ENCODE measurements at places on chromosomes 6 and 20.

DNA sequence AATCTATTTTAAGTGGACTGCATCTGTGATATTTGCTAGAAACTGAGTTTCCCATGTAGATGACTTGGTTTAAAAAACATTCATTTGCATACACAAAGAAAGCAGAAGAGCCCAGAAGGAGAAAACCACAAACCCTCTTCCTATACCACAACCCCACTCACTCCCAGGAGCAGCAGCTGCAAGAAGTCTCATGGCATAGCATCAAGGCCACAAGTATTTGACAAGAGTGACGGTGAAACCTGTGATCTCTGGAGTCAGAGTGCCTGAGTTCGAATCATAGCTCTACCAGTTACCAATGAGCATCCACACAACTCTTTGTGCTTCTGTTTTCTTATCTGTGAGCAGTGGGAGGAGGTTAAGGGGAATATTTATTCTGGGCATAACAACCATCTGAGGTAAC, 44.7 kb upstream of the SIRPG start:
- no peak for DNase-seq

DNA sequence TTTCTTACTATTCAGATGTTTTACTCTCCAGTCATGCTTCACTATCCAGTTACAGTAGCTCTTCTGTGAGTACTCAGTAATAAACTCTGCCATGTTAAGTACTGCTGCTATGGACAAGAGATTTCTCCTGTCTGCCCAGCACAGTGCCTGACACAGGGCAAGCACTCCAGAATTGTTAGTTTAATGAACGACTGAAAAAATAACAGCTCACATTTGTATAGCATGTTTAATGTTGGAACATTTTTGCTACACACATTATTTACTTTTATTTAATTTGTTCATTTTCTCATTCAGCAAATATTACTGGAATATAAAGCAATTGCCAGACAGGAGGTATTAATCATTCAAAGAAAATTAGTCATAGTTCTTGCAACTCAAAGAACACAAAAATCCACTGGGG, 142.6 kb upstream of the HMGN3 start:
- no peak for DNase-seq

DNA sequence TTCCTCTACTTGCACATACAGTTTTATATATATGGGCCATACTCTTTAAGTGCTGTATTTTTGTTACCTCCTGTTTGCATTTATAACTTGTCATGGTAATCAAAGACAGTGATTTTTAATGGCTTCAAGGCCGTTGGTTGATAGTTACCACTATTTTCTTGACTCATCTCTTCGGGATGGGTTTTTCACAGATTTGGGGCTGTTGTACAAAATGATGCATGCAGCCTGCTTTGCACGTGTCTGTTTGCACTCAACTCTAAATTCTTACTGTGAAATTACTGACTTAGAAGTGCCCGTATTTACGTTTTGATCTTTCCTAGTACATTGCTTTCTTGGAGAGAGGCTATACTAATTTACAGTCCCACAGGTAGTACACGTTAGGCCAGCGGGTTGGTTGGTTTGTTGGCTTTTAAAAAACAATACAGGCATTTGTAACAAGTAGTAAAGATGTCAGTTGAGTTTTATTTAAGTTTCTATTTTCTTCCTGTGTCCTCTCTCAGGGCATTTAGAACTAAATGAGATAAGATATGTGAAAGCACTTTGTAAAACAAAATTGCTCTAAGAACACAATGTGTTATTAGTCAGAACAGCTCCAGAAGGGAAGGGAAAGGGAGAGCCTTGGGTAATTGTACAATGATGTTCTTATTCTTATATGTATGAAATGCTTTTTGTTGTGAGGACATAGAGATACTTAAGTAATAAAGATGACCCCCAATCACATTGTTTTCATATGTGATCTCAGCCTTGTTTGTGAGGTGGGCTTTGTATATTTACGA, 11.7 kb downstream of the JARID2 start:
- no peak for DNase-seq

GRCh38 chr6:2378046-2378657, 132.7 kb upstream of the GMDS start:
- no peak for DNase-seq

- DNase-seq, result no peak
Observed at GRCh38 chr20:63222541-63222940, 6.6 kb upstream of the YTHDF1 start.

GRCh38 chr20:46339037-46339436, 30.7 kb upstream of the CDH22 start:
- no peak for DNase-seq

GRCh38 chr6:30329331-30329730, 2.6 kb downstream of the TRIM39 start:
- DNase-seq, result no peak

DNA sequence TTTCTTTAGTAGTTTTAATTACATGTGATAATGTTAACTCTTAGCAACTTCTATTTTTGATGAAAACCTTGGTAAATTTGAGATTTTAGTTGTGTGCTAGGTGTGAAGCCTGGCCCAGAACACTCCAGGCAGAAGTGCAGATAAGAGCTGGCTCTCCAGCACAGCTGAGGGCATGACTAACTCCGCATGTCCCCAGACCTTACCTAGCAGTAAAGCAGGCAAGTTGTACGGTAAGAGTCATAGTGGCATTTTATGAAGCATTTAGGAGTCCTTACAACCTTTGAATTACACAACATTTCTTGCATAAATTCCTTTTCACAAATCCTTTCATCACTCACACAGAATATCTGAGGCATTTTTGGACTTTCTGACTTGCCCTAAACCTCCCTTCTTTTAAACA, 67.2 kb downstream of the OPRM1 start:
- no peak for DNase-seq

GRCh38 chr20:61765871-61766654, 299.6 kb downstream of the TAF4 start:
- no peak for DNase-seq

DNA sequence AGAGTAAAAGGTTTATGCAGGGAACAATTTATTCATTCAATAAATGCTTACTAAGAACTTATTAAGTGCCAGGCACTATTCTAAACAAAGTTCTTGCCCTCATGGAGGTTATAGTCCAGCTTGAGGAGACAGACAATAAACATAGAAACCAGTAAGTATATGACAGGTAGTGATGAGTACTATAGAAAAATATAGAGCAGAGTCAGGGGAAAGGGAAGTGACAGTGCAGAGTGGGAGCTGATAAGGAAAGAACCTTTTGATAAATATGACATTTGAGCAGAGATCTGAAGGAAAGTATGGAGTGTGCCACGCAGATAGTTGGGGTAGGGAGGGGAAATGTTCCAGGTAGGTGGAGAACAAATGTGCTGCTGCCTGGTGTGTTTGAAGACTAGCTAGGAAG, 12.1 kb downstream of the ACSS2 start:
- DNase-seq, result no peak

DNA sequence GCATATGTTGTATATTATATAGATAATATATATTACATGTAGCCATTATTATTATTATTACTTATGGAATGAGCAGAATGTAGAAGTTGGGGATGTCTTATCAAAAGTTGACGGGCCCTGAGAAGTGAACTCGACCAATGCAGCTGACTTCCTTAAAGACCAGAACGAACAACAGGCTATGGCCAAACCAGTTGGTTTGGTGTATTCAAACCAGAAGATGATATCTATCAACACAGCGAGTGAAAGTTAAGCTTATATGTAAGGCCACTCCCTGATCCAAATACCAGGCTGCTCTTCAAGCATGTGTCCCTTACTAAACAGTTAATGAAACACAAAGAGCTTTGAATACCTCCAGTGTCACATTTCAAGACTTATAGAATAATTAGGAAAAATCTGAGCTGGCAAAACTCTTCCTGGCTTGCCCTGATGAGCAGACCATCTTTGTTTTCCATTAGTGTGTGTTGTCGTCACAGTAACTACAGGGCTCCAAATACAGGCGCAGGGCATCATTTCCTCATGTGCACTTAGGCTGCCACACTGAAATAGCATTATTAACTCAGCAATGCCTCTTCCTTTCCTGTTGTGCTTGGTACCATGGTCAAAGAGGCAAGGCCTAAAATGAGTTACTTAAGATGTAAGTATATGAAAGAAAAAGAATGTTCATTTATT, 6.6 kb downstream of the FILIP1 start:
- DNase-seq, result no peak

DNA sequence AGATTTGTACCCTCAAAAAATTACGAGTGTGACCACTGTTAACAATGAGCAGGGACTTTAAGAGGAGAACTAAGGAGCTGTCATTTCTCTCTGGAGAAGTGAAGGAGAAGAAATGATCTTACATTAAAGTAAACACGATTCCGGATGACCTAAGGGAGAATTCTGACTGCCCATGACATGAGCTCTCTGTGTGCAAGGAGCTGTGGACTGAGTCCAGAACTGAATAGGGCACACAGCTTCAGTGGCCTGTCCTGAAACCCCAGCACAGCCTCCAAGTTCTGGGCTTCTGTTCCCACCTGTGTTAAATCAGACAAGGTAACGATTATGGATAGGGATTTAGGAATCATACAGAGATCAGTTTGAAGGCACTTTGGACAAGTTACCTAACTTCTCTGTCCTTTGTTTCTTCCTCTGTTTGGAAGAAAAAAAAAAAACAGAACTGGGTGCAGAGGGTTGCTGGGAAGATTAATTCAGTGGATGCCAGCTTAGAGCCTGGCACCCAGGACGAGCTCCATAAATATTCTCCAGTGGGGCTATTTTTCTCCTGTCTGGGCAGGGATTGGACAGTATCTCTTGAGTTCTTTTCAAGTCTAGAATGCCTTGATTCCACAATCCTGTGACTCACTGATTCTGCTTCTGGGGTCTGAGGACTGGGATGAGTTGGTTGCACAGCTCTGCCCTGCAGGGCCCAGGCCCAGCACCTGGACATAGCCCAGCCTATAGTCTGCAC, 65.7 kb downstream of the MRPL14 start:
- DNase-seq, result no peak

DNA sequence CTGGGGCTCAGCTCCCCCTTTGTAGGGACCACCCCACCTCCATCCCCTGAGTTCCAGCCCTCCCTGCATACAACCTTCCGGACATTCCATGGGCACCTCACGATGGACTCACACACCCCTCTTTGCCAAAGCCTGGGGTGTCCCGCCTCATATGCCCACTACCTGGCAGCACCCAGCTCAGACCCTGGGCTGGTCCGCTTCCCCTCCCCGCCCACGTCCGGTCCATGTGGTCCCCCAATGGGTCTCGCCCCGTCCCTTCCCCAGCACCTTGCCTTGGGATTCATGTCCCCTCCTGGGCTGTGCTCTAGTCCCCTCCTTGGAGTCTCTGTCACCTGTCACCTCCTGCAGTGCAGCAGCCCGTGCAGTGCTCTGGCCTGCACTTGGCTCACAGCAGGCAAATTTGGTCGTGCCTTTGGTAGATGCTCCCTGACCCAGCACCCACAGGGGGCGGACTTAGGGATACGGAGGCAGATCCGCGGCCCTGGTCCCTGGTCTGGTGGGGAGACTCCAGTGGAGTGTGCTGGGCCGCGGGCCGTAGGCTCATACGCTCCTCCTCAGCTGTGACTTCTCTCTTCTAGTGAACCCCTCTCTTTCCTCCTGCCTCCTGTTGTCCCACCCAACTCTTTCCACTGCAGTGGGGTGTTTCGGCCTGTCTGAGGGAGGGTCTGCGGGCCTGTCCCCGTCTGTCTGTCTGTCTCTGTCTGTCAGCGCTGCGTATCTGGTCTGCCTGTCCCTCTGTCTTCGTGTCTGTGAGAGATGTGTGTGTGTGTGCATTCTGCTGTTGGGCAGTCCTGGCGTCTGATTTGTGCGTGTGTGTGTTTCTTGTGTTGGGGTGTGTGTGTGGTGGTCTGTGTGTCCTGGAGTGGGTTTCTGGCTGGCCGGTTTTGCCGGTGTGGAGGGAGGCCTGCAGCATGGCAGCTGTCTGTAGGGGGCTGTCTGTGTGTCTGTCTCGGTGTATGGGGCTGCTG, 69.5 kb downstream of the SRC start:
- no peak for DNase-seq

GRCh38 chr6:43746613-43747102, 23.4 kb upstream of the VEGFA start:
- DNase-seq, result no peak

DNA sequence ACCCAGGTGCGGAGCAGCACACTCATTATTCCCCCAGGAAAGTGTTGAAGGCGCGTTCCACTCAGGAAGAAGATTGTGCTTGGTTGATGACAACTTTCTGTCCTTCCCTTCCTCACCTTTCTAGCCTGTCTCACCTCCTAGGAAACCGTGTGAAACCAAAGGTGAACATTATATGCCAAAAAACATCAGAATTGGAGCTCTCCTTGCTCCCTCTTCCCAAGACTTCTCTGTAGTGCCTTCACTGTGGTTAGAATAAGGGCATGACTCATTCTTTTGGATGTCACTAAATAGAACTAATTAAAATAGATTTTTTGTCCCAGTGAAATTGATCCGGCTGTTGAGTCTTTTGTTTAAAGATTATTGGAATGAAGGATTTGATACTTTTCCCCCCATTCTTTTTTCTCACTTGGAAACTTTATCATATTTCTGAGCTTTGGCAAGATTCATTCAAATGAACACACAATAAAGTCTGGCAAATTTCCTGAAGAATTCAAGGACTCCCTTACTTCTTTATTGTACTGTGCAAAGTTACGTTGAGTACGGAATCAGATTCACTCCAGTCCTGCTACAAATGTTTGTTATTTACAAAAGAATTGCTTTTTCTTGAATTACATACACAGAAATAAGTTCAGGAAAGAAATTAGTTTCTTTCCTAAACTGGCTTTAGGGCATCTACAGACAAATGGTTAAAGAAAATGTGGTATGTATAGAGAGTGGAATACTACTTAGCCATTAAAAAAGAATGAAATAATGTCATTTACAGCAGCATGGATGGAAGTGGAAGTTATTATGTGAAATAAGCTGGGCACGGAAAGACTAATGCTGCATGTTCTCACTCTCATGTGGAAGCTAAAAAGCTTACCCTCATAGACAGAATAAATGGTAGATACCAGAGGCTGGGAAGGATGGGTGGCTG, 142.8 kb upstream of the AKAP12 start:
- DNase-seq, result no peak

DNA sequence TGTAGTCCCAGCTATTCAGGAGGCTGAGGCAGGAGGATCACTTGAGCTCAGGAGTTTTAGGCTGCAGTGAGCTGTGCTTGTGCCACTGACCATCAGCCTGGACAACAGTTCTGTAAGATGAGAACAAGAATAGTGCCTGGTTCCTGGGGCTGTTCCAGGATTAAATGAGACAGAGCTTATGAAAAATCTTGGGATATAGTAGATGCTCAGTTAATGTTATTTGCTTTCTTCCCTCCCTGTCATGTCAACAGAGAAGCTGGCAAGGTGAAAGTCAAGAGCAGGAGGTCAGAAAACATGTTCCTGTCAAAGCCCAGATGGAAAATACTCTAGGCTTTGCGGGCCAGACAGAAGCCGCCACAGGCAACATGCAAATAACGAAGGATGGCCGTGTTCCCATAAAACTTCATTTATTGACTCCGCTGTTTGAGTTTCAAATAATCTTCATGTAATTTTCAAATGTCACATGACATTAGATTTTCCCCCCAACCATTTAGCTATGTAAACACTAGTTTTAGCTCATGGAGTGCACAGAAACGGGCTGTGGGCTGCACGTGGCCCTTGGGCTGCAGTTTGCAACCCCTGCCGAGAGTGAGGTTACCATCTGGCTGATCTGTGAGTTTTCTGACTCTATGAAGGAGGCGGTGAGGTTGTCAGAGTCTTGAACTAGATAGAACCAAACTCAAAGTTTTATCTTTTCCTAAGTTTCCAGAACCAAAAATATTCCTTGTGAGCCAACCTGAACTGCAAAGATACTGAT, 63.4 kb upstream of the PMEPA1 start:
- no peak for DNase-seq

Data from stimulated activated CD4-positive, alpha-beta T cell treated with anti-CD3 and anti-CD28 coated beads, Interleukin-4, amount 100 ng/mL, for 4 hours (primary cell).